CD8-positive, alpha-beta memory T cell (primary cell): ENCODE measurements at places on chromosomes 16 and 17.

DNA sequence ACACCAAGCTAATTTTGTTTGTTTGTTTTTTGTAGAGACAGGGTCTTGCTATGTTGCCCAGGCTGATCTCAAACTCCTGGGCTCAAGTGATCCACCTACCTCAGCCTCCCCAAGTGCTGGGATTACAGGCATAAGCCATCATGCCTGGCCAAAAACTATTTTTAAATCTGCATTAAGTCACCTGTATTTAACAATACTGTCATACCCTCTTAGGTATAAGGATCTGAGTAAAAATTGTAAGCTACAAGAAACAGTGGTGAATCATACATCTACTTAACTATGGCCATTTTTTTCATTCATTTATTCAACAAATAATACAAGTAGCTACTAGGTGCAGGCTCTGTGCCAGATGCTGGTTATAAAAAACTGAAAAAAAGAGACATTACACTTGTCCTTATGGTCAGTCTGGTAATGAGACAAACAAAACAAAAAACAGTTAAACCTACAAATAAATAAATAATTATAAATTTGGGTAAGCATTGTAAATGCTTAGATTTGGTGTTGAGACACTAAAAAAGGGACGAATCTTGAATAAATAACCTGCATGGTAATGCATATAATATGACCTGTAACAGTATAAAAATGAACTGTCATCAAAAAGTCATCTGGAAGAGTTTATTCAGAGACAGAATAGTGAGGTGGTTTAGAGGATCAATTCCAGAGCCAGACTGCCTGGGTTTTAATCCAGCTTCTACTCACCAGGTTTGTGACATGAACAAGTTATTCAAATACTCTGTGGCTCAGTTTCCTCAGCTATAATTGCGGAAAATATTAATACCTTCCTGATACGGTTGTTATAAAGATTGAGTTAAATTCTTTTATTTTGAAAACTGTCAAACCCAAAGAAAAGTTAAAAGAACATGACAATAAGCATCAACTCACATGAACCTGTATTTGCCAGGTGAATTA, 26.8 kb downstream of the BRIP1 start:
- no peak for DNase-seq

DNA sequence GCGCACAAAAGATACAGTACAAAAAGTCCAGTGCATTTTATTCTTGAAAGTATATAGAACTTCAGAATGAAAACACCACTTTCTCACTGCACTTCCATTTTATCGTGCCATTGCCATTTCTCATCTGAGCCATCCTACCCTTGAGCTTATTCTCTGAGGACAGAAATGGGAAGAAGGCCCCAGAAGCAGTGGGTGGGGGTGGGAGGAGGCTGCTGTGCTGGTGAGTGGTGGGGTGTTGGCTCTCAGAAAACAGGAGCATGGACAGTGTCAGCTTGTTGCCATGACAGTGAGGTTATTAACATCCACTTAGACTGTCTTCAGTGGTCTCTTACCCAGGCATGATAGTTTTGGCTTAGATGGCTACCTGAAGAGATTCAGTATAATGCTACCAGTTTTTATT, 4.5 kb downstream of the ATMIN start:
- DNase-seq = no peak

DNA sequence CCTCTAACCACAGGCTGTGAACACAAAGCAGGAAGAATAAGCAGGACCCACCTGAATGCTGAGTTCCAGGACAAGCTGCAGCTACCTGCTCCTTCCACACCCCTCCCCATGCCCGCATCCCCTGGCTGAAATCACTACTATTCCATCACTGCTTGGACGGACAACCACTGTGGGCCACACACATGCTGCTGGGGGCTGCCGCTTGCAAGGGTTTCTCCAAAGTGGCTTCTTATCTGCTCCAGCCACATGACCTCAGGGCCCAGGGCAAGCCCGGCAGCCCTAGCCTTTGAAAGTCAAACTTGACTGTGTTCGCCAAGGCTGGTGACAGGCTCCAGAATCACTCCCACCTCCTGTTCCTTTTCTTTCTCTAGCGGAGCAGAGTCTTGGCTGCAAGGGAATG, 18.4 kb downstream of the FA2H start:
- no peak for DNase-seq

DNA sequence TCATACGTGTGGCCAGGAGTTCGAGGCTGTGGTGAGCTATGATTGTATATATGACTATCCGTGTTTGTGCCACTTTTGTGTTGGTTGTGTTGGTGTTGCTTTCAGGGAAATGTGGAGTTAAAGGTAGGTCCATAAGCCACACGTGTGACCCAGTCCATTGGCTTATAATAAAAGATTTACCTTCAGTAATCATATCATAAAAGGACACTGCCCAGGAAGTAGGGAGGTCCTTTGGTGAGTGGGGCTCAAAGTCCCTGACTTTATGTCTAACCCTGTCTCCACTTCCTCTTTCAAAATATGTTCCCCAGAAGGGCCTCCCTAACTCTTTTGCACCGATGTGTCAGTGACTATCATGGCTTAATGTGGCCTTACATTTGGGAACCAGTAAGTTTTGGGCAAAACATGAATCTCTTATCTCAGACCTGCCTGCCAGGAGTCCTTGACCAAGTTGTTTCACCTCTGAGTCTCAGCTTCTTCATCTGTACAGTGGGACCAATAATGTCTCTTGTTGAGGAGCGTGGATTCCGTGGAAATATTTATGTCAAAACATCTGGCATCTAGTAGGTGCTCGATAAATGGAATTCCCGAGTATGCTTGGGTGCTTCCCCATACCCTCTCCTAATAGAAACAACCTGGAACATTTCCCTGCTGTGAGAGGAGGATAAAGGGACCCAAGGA, 4.8 kb downstream of the TNP2 start:
- DNase-seq = no peak

GRCh38 chr16:85798901-85799496, 345 bp downstream of the EMC8 start:
- DNase-seq = no peak

- DNase-seq = peak; percentile 75
These were observed 6.9 kb downstream of the PHOSPHO1 start for GRCh38 chr17:49223517-49224197.

DNA sequence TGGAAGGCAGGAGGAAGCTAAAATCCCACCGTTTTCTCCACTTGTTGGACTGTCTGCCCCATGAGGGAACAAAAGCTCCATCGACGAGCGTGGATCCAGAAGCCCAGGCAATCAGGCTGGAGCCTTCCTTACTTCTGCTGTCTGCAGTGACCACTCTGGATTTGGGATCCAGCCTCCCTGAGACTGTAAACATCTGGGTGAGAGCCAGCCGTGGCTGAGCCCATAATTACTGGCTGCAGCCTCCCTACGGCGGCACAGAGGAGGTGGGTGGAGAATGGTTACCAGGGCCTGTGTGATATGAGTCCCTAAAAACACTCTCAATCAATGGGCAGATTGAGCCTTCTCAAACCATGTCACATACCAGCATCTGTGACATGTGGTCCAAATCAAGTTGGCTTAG, 158.2 kb downstream of the FOXL1 start:
- DNase-seq = no peak

- no peak for DNase-seq
These were observed 5.9 kb upstream of the UBE2O start for GRCh38 chr17:76458580-76459490.

DNA sequence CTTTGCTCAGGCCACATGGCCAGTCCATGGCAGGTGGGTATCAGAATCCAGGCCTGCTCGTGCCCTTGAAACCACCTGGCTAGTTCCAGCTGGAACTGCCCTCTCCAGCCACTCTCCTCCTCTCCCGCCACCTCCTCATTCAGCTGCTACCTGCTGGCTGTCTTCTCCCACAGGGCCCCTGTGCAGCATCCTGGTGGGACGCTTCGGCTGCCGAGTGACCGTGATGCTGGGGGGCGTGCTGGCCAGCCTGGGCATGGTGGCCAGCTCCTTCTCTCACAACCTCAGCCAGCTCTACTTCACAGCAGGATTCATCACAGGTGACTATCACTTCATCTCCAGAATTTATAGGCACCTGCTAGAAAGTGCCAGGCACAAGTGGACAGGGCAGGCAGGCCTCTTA, 10.1 kb downstream of the SLC16A5 start:
- DNase-seq = no peak

GRCh38 chr16:750485-750884, 9.7 kb upstream of the CIAO3 start:
- no peak for DNase-seq

- DNase-seq = no peak
These were observed 102.8 kb downstream of the FOXL1 start for GRCh38 chr16:86681031-86681756.

- no peak for DNase-seq
These were observed 27.8 kb downstream of the PIPOX start for GRCh38 chr17:29070781-29071180.

- DNase-seq = no peak
These were observed 94.8 kb downstream of the TNFRSF13B start for GRCh38 chr17:16877099-16877498.

DNA sequence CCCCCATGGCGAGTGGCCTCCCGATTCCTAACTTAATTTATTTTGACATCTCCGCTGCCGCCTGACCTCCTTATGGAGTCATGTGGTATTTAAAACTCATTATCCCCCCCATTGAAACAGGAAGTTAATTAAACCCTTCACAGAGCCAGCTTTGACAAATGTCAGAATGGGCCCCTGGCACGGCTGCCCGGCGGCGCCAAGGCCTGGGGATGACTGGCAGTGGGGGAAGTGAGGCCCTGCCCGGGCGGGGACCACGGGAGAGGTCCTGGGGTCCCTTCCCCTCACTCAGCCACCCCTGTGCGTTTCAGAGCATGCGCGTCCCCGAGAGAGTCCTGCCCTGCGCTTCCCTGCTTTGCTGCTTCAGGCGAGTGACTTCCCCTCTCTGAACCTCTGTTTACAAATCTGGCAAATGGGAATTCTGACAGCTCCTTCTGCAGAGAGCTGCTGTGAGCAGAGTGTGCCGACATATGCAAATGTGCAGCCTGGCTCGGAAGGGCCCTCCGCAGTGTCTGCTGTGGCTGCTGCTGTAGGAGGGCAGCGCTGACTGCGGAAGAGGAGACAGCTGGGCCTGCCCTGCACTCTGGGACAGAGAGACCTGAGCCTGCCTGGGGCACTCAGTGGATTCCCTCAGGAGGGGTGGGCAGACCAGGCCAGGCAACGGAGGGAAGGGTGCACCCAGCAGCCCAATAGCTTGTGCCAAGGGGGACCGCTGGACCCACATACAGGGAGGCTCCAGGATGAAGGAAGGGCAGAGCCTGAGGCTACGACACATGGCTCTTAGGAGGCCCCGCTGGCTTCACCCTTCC, 4.4 kb upstream of the ZFPM1 start:
- DNase-seq = no peak

DNA sequence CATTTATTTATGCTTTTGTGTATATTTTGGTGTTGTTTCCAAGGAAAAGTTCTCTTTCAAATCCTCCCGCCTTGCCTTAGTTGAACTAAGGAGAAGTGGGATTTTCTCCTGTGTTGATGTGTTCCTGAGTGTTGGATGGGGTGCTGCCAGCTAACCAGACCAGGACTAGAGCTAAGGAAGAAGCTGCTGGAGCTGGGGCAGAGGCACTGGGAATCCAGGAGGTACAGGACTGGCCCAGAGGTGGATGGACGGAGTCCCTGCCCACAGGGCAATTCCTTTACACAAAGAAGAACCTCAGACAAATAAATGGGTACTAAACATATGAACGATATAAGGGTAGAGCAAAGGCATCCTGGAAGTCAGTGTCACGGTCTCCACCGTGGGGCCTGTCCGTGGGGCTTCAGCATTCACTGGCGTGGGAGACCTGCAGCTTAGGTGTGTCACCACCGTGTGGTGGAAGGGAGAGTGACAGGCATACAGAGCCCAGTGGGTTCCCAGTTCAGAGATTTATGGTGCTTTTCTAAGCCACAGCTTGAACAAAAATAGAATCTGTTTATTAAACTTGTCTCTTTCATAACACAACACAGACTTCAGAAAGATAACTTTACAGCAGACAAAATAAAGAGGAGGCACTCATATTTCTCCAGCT, 270.7 kb downstream of the NTN1 start:
- no peak for DNase-seq

DNA sequence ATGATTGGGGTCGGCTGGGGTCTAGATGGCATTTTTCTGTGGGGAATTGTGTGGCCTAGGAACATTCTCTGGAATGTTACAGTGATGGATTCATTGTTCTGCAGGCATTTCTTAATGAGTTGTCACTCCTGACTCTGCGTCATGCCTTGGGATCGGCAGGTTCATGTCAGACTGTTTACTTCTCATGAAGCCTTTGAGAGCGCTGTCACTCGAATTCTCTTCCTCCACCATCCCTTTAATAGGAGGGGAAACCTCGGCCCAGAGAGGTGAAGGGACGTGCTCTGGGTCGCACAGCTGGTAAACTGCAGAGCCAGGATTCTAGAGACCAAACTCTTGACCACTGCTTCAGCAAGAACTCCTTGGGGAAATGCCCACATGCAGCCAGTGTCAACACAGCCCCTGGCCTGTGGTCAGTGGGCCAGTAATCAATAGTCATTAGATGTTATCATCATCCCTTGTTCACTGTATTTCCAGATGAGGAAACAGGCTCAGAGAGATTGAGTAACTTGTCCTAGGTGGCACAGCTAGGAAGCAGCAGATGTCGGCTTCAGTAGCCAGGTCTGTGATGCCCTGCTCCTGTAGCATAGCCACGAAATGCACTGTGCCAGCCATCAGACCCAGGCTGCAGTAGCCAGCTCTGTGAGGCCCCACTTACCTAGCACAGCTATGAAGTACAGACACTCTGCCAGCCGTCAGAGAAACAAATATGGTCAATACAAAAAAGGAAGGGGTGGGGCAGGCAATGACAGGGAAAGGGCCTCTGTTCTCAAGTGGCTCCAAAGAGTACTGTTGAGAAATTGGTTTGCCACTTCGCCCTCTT, 259.0 kb downstream of the CPPED1 start:
- DNase-seq = no peak

DNA sequence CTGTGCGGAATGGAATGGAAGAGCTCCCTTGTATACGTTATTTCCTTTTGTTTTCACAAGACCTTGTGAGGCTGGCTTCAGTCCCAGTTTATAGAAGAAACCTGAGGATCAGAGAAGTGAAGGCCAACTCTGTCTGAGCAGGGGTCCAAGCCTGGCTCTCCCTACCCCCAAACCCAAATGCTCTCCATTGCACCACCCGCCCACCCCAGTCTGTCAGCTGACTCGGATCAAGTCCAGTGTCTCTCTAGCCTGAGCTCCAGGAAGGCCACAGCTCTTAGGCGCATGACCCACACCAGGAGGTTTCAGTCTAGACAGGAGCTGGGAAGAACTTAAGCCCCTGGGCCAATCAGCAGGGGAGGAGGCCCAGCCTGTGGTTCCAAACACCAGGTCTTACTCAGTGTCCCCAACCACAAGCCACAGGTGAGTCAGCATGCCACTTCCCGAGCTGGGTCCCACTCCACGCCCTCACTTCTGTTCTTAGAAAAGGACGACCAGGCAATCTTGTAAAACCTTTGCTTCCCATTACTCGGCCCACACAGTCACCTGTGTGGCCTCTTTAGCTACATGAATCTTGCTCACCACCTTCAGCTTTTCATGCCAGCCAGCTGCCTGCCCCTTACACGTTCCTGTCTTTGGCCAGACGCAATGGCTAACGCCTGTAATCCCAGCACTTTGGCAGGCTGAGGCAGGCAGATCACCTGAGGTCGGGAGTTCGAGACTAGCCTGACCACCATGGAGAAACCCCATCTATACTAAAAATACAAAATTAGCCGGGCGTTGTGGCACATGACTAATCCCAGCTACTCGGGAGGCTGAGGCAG, 27.8 kb downstream of the TK2 start:
- peak; percentile 77 for DNase-seq
